Activated naive CD8-positive, alpha-beta T cell treated with anti-CD3 and anti-CD28 coated beads for 36 hours (primary cell): ENCODE measurements at places on chromosomes 3 and 15. TPM values are rescaled to one million over a fixed set of nuclear protein-coding genes. Genes with fewer than 3 reads are reported as not detected.

GRCh38 chr15:67707520-67708283 lies 117.6 kb upstream of the SKOR1 start:
- no peak for DNase-seq

Gene KLHL40
- total RNA-seq: not detected

- no peak for DNase-seq
Measured at GRCh38 chr3:105254154-105254553, 112.6 kb upstream of the ALCAM start.

DNA sequence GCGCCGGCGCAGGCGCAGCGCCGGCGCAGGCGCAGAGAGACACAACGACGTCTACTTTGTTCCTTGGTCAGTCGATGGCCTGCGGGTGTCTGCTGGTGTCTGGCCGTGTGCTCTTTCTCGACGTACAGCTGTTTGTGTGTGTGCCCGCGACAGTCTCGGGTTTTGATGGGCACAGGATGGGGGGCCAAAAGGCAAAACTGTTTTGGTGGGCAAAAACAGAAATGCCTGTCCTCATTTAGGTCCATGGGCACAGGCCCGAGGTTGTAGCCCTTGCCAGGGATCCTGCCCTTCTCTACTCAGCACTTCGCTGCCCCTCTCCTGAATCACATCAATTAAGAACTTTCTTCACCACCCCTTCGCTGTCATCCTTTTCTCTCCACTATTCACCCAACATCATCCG lies 184.8 kb upstream of the CHL1 start:
- DNase-seq: no peak

- no peak for DNase-seq
Measured at GRCh38 chr3:49469037-49469935, 781 bp upstream of the DAG1 start.

GRCh38 chr3:115922681-115923347 lies 299.5 kb downstream of the GAP43 start:
- DNase-seq: no peak

Gene GPR27
- 0.91 TPM for total RNA-seq

GRCh38 chr3:32968920-32969389 lies 17.5 kb downstream of the CCR4 start:
- DNase-seq: no peak

Gene CLRN1
- total RNA-seq: not detected

Gene ACSBG1
- total RNA-seq: 0.24 TPM

GRCh38 chr3:152402695-152403451 lies 134.1 kb downstream of the MBNL1 start:
- no peak for DNase-seq

Gene LAMB2
- total RNA-seq: not detected

GRCh38 chr3:70488816-70489215 lies 176.4 kb upstream of the MDFIC2 start:
- DNase-seq: no peak

Gene CCNB2
- total RNA-seq: 58.7 TPM

Gene SLC24A5
- not detected for total RNA-seq

Gene SPTBN5
- 0.30 TPM for total RNA-seq

GRCh38 chr15:100941536-100941935 lies 22.4 kb downstream of the LRRK1 start:
- no peak for DNase-seq

- no peak for DNase-seq
Measured at GRCh38 chr15:82093774-82094211, 48.0 kb upstream of the MEX3B start.

GRCh38 chr15:85762039-85762755 lies 32.5 kb downstream of the KLHL25 start:
- DNase-seq: no peak

DNA sequence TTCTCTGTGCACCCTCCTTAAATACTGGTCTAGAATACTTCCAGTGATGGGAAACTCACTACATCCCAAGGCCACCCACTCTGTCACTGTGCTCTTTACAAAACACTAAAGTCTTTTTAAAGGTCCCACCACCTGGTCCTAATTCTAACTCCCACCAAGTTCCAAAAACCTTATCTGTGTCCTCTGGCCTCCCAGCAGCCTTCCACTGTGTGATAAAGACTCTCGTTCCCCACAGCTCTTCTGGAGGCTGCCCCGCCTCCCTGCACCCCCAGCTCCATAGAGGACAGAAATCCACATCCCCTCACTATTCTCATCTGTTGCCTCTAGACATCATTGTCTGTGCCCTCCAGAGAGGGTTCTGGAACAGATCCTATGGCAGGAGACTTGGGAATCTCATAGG lies 276.4 kb downstream of the FAM43A start:
- no peak for DNase-seq

Gene CELSR3
- total RNA-seq: 18.6 TPM

Gene MKRN2OS
- not detected for total RNA-seq

Gene PLAAT1
- 0.28 TPM for total RNA-seq

Gene SLC6A11
- total RNA-seq: not detected

DNA sequence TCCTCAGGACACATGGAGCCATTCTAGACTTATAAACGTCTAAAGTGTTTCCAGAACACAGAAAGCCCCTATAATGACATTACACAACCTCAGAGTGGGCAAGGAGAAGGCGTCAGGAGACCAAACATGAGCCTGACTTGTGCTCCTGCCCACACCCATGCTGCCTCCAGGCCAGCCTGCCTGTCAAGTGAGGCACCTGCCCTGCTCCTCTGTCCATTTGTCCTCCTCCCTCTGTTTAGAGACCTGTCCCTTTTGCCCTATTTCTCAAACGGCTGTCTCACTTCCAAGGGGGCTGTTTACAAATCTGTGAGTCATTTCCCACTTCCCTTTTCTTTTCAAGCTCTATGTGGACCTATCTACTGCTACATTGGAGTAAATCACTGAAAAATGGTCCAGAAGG lies 21.0 kb downstream of the ZDHHC3 start:
- no peak for DNase-seq

- no peak for DNase-seq
Measured at GRCh38 chr15:99029341-99030144, 22.0 kb upstream of the PGPEP1L start.

Gene CYP19A1
- total RNA-seq: not detected

GRCh38 chr3:173744479-173744878 lies 346.9 kb downstream of the NLGN1 start:
- no peak for DNase-seq

GRCh38 chr3:120559242-120560061 lies 36.7 kb upstream of the NDUFB4 start:
- no peak for DNase-seq

- DNase-seq: no peak
Measured at GRCh38 chr3:98552232-98553020, 20.6 kb downstream of the GPR15 start.

Gene RBSN
- total RNA-seq: 7.9 TPM

Gene ACAP2
- 42.9 TPM for total RNA-seq

DNA sequence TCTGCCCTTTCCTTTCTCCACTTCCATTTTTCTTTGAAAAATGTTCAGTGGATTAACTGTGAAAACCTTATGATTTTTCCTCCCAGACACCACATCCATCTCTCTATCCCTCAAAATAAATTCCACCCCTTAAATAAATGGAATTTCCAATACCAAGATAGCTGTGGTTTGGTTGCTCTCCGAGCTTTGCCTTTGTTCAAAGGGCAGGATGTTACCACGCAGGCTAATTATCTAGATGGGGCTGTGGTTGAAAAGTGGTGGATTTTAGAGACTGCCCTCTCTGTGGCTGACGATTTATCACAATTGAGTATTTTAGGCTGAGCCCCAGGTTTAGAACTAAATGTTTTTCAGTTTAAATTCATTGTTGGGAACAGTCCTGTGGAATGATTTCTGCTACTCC lies 36.9 kb upstream of the CMSS1 start:
- DNase-seq: no peak

- no peak for DNase-seq
Measured at GRCh38 chr3:156617145-156617544, 57.2 kb upstream of the TIPARP start.

DNA sequence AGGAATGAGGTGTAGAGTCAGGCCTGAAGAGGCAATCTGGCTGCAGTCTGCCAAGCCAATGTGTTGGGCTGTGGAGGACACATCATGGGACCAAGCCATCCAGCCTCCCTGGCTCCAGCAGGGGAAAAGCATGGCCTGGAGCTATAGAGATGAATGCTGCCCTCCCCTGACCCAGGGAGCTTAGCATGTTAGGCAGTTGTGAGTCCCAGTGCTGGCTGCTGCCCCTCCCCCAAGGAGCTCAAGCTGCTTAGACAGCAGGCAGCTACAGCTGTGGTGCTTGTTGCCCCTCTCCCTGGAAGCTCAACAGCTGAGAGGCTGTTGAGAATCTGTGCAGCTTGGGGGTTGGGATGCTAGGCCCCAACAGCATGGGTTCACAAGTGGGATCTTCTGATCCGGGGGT lies 85.6 kb upstream of the DNAJC19 start:
- no peak for DNase-seq

DNA sequence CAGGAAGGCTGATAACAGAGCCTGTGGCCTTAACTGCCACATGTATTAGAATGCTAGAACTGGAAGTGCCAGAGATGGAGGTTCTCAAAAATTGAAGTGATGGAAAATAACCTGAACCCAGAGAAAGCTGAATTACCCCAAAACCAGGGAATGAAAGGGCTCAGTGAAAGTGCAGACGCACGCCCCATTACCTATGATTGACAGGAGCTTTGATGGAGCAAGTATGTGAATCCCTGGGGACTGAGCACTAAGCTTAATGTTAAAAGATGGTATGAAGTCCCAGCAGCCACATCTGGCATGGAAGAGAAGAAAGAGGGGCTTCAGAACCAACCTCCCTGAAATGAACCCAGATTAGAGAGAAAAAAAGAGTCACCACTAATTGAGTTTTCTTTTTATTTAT lies 118.4 kb upstream of the FHIT start:
- no peak for DNase-seq

Gene ZDHHC19
- not detected for total RNA-seq

- DNase-seq: no peak
Measured at GRCh38 chr3:167094632-167095031, 285.5 kb downstream of the ZBBX start.

GRCh38 chr15:83012076-83012426 lies 612 bp upstream of the C15orf40 start:
- DNase-seq: no peak

- DNase-seq: no peak
Measured at GRCh38 chr3:153142961-153143360, 19.1 kb upstream of the RAP2B start.
